Putamen (tissue), 1 donor: ENCODE measurements at places on chromosomes 2 and 18.

- no peak for DNase-seq
Observed at GRCh38 chr18:136433-136832, 21.9 kb upstream of the USP14 start.

GRCh38 chr2:72961853-72962468 is 44.6 kb downstream of the EMX1 start:
- DNase-seq = no peak

DNA sequence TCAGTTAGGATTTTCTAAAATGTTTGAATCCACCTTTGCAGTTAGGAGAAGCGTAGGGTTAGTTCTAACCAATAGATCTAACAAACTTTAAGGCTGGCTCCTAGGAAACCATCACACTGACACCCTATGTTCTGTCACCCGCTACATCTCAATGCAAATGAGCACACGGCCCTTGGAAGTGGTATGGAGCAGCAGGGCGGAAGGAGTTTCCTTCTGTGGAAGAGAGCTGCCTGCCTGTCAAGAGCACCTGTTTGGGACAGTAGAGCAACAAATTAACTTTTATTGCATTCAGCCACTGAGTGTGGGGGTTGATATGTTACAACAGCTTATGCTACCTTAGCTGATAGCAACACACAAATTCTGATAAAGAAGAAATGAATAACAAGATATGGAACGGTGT is 306.9 kb upstream of the RAB6C start:
- no peak for DNase-seq

DNA sequence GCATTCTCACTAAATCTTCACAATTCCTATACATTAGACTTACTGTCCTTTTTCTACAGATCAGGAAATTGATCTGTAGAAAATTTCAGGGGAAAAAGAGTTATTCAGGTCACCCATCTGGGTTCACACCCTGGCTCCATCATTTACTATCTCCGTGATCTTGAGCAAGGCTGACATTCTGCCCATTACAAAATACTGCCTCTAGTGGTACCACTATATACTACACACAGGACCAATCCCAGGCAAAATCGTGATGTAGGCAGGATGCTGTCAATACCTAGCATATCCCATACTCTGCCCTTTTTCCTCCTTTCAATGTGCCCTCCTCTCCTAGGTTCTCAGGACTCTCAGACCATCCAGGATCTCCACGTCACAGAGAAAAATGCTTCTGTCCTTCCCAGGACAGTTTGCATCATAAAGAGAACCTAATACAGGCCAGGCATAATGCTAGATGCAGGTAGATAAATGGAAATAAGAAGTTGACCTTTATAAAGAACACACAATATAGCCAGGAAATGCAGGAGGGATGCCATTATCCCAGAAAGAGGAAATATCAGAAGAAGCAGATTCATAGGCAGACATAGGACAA is 101.9 kb downstream of the CDH20 start:
- DNase-seq = peak; percentile 18

- DNase-seq = no peak
Observed at GRCh38 chr18:77140439-77141109, 8.0 kb upstream of the MBP start.

- DNase-seq = no peak
Observed at GRCh38 chr2:224029876-224030275, 9.2 kb downstream of the SERPINE2 start.

DNA sequence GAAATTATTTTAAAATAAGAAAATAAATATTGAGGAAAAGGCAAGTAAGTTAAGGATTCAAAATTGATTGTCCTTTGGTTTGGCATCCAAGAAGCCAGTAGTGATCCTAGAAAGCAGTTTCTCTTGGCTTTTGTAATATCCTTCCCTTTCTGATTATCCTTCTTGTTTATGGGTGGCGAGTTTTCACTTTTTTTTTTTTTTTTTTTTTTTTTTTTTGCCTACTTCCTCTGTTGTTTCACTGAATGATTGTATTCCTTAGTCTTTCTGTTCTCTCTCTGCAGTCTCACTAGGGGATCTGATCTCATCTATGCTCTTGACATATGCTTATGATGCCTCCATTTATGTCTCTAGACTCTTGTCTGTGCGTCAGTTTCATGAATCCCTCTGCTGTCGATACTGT is 4.2 kb downstream of the NAPG start:
- DNase-seq = no peak

GRCh38 chr18:50806208-50806616 is 13.6 kb downstream of the MRO start:
- DNase-seq = no peak

GRCh38 chr2:179050755-179051154 is 818 bp upstream of the CCDC141 start:
- no peak for DNase-seq

DNA sequence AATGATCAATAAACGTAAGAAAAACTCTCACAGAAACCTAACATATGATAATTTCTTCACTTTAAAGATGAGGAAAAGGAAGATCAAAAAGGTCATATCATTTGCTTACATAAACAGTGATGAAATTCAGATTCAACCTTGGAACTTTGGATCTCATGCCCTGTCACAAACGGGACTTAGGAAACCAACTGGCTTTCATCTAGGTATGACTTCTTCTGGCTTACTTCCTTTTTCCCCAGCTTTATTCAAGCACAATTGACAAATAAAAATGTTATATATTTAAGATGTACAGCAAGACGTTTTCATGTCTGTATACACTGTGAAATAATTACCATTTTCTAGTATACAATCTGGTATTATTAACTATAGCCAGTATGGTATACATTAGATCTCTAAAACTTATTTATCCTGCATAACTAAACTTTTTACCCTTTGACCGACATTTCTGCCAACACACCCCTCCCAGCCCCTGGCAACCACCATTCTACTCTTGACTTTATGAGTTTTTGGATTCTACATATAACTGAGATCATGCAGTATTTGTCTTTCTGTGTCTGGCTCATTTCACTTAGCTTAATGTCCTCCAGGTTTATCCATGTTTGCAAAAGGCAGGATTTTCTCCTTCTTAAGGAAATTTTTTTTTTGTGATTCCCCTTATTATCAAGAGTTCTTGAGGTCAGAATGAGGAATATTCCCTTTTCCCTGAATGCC is 46.0 kb upstream of the COBLL1 start:
- no peak for DNase-seq

DNA sequence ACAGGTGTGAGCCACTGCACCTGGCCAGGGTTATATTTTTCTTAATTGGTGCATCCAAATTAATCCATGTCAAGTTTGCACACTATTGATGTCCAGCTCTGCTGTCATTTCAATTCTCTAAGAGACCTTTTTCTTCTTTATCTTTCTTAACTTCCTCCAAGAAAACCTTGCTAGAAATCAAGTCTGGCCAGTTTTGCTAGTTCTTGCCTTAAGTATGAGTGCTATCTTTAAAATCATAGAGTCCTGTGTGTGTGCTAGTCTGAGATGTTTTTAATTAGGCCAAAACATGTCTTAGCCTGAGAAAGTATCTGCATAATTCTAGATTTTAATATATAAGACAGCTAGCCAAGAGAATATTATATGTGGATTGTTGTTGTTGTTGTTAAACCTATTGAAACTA is 56.2 kb upstream of the SLC39A10 start:
- no peak for DNase-seq

DNA sequence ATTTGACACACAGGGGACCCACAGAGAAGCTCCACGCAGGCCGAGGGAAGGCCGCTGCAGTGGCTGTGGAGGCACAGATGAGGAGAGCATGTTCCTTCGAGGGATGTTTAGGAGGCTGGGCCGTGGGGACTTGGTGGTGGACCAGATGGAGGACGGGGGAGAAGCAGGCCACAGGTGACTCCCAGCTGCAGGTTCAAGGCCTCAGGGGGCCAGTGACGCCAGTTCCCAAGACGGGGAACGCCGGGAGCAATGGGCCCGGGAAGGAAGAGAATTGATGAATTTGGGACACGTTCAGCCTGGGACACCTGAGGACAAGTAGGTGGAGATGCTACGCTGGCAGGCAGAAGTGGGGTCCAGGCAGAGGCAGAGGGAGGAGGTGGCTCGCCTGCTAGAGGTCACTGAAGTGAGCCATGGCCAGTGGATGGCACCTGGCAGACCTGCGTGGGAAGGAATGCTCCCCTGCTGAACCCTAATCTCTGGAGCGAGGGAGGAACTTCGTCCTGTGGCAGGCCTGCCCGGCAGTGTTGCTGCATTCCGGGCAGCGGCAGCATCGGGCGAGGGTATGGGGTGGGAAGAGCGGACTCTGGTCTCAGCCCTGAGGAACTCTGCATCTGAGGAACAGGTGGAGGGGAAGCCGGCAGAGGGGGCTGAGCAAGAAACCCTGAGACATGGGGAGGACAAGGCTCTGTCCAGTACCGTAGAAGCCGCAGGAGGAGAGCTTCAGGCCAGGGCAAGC is 25.2 kb upstream of the HPCAL1 start:
- DNase-seq = no peak

DNA sequence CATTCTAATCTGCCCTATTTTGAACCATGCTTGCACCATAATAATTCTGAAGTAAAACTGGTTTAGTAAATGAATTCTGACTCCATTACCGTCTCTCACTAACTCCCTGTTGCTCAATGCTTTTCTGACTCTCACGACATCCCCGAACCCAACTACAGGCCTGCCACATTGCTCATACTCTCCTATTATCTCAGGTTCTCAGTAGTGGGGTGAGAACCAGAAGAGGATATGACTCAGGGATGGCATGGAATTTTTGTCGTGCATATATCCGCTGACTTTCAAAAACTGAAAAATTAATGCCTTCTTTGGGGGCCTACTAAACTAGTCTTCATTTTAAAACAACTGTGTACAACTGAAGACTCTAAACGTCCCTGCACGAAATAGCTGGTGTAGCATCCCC is 34.3 kb downstream of the NETO1 start:
- no peak for DNase-seq

- no peak for DNase-seq
Observed at GRCh38 chr2:44372246-44372645, 10.5 kb downstream of the CAMKMT start.

- no peak for DNase-seq
Observed at GRCh38 chr2:60962528-60962927, 55.0 kb upstream of the PEX13 start.

- DNase-seq = no peak
Observed at GRCh38 chr2:17544256-17544655, 3.8 kb downstream of the VSNL1 start.

- DNase-seq = no peak
Observed at GRCh38 chr2:175449616-175450015, 268.1 kb upstream of the ATP5MC3 start.

- peak; percentile 78 for DNase-seq
Observed at GRCh38 chr18:55781481-55781957, 193.5 kb upstream of the TCF4 start.

- no peak for DNase-seq
Observed at GRCh38 chr2:58266211-58266610, 25.1 kb upstream of the FANCL start.

DNA sequence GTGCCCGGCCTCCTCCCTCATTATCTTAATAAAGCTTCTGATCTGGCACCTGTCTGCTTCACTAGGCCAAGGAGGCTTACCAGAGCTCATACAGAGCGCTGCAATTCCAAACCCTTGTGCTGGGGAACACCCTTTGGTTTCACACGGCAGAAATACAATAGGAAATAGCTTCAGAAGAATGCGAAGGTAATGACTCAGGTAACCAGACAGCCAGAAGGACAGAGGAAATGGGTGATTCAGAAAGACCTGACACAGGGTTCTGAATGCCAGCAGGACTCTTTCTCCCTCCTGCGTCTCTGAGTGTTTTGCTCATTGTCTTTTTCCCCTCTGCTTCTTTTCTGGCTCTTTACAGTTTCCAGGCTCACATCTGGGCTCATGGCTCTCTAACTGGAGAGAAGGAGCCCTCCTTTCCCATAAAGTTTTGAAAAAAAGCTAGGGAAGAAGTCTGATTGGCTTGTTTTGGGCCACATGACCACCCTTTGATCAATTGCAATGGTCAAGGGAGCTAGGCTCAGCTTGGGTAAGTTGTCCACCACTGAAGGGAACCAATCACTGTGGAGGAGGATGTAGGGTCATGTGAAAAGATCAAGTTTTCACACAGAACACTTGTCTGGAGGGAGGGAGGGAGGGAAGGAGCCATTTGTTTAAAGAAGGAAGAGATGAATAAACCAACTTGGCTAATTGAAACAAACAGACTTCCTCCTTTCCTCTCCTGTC is 90.5 kb upstream of the UPP2 start:
- no peak for DNase-seq

GRCh38 chr2:232377841-232378734 is 463 bp upstream of the ALPP start:
- DNase-seq = no peak

- DNase-seq = no peak
Observed at GRCh38 chr18:73756256-73757091, 391.2 kb downstream of the FBXO15 start.

DNA sequence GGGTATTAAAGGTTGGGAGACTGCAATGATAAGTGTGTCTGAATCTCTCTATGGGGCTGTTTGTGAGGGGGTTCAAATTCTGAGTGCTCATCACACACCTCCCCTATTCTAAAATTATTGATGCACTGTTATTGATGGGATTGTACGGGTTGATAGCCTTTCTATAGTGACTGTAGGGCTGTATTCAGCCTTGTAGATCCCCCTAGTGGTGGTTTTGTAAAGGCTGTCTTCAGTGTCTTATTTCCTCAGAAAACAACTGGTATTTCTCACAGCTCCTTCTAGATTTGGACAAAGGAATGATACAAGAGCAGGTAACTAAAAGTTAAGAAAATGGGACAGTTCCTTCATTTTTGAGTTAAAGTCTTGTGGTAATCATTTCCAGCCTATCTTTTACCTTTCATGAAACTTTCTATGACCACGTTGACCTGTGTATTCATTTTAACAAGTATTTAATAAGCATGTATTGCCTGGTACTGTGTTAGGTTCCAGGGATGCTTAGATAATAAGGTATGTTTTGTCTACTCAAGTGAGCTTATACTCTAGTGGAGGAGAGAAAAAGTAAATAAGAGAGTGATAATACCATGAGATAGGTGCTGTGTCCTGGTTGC is 21.2 kb downstream of the SMAD4 start:
- DNase-seq = peak; percentile 14

DNA sequence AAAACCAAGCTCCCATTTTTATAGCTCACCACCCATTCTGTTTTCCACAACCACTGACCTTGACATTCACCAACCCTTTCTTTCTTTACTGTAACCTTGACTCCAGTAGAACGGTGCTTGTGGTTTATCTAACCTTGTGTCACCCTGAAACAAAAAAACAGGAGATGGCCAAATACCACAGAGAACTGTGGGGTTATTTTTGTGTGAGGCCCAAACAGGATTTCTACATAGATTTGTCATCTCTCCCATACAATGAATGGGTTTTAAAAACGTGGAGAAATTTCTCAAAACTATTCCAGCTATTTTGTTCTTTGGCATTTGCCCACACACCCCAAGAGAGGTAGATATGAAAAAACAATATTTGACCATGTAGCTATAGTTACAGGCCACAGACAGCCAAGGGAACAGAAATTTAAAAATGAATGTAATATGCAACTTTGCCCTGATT is 231.3 kb upstream of the TANK start:
- no peak for DNase-seq
